ENCODE measurements at places on chromosomes 12 and 14. TPM values are rescaled to one million over a fixed set of nuclear protein-coding genes. Genes with fewer than 3 reads are reported as not detected.

Gene CPNE8
- total RNA-seq, result 11.2 TPM

Gene TC2N
- 22.1 TPM for total RNA-seq

Gene TPPP2
- 1.8 TPM for total RNA-seq

Gene GPR68
- 0.64 TPM for total RNA-seq

Gene KLHL33
- total RNA-seq, result 1.5 TPM

Gene SPATA7
- 25.7 TPM for total RNA-seq

Gene ZBTB1
- 58.0 TPM for total RNA-seq

Gene IPO8
- 46.1 TPM for total RNA-seq

Gene JPH4
- 6.2 TPM for total RNA-seq

Gene ASIC1
- 3.9 TPM for total RNA-seq

Gene CDCA4
- total RNA-seq, result 19.9 TPM

Gene CLEC4C
- 0.29 TPM for total RNA-seq
